Progenitor cell of endocrine pancreas (in vitro differentiated cells): ENCODE measurements at places on chromosomes 3 and 15.

- no peak for DNase-seq
These were observed 16.2 kb downstream of the SPSB4 start for GRCh38 chr3:141067206-141067974.

GRCh38 chr15:97747342-97747741, 213.2 kb upstream of the ARRDC4 start:
- no peak for DNase-seq

DNA sequence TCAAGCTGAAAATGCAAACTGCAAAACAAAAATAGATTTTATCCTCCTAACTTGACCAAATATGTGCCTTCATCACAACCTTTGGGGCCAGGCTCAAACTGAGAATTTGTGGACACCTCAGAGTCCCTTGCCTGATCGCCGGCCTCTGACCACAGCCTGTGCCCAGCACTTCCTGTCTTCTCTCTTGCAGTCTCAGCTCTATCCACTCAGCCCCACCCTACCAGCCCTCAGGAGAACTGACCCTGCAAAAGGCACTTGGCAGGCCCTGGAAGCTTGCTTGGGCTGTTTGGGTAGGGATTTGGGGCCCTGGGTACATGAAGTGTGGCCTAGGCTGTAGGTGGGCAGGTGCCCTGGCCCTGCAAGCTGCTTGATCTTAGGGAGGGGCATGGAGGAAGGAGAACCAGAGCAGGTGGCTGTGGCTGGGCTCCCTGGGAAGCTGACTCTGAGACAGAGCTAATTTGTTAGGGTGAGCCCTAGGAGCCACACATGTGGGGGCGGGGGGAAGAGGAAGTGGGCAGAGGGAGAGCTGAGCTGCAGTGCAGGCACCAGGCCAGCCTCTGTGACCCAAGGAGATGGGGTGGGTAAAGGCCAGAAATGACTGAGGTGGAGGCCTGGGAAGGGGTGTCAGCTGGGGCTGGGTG, 8.6 kb downstream of the CLEC3B start:
- no peak for DNase-seq

DNA sequence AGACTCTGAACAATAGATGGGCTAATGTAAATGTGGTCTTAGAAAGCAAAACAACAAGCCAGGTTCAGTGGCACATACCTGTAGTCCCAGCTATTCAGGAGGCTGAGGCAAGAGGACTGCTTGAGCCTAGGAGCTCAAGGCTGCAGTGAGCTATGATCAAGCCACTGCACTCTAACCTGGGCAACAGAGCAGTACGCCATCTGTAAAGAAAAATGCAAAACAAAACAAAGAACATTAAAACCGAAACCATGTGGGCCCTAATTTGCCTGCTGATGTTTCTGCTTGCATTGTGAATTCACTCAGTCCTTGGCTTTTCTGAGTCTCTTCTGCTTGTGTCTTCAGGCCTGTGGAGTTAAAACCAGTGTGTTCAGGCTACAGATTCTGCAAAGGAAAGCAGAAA, 56.7 kb downstream of the CCNL1 start:
- DNase-seq = no peak

- DNase-seq = no peak
These were observed 57.2 kb downstream of the SEC22A start for GRCh38 chr3:123258811-123259420.

- DNase-seq = no peak
These were observed 371.5 kb upstream of the GOLIM4 start for GRCh38 chr3:168467115-168467714.

DNA sequence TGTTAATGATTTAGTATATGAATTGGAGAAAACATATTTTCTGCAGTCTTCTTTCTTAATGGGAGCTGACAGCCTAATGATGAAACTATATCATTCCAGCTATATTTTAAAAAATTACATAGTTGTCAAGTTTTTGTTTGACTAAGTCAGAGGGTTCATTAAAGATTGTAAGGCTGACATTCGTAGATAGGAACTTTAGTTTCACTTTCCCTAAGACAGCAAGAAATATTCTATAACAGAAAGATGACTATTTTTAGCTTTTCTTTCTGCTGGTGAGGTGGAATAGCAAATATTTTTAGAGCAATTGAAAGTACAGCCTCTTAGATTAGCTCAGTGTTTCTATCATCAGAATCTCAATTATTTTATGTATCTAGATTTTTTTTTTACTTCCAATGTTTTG, 60.2 kb downstream of the PIAS1 start:
- no peak for DNase-seq

DNA sequence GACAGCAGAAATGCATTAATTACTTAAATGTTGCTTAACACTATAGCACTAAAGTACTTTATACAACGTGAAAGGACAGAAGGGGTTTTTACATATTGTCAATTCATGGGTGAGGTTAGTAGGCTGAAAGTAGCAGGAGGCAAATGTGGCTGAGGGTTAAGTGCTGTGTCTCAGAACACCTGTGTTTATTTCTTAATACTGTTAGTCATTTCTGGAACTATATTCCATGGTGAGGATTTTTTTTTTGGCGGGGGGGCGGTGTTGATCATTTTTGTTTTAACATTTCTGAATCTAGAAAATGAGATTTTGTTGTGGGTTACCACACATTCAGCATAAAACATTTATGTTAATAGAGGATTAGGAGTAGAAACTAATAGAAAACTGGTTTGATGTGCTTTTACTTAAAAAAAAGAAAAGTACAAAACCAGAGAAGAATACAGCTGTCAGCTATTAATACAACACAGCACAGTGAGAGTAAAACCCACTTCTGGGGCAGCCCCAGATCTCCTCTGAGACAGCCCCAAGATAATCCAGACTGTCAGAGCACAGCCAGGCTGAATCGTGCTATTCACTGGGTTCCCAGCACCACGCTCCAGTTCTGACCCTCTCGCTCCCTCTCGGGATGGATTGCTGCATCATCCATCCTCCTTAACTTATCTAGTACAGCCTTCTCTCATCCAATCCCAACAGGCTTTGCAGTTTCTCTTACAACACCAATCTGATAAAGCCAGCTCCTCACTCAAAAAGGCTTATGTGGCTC, 307.7 kb downstream of the TUSC7 start:
- no peak for DNase-seq

- DNase-seq = no peak
These were observed 74.3 kb downstream of the SIDT1 start for GRCh38 chr3:113606539-113607218.

DNA sequence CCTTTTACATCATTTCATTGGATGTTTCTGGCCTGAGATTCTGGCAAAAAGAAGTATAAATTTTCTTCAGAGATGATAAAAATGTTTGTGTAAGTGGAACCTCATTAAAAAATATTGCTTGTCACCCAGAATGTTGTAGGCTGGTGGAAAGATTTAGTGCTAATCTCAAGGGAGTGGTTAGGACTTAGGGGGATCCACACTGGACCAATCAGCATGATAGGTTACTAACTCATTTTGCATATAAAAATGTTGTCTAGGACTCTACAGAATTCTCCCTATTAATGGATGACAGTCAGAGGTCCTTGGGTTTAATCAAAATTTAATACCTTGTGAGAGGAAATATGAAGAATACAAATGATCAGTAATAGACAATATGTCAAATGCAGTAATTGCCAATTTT, 108.6 kb upstream of the TNIK start:
- DNase-seq = no peak

- no peak for DNase-seq
These were observed 48.3 kb downstream of the TOPAZ1 start for GRCh38 chr3:44289882-44290462.

DNA sequence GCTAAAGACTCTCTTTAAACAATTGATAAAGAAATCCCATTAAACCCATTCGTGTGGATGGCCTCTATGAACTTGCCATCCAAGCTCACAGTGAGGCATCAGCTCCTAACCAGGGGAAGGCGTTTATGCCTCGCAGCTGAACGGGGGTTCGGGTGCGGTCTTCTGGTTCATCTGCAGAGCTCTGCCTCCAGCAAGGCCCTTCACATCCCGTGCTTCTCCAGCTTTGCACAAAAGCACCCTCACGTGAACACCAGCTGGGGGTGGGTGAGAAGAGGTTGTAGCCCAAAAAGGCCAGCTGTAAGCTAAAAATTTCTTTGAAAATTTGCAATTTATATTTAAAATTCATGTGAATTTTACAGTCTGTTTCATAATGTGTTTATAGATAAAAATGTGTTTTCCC, 39.5 kb upstream of the ZNF148 start:
- no peak for DNase-seq

DNA sequence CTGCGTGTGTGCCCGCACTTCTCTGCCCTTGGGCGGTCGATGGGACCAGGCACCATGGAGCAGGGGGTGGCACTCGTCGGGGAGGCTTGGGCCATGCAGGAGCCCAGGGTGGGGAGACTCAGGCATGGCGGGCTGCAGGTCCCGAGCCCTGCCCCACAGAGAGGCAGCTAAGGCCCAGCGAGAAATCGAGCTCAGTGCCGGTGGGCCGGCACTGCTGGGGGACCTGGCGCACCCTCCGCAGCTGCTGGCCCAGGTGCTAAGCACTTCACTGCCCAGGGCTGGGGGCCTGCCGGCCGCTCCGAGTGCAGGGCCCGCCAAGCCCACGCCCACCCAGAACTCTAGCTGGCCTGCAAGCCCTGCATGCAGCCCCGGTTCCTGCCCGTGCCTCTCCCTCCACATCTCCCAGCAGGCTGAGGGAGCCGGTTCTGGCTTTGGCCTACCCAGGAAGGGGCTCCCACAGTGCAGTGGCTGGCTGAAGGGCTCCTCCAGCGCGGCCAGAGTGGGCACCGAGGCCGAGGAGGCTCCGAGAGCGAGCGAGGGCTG, 553 bp upstream of the RTP4 start:
- no peak for DNase-seq

DNA sequence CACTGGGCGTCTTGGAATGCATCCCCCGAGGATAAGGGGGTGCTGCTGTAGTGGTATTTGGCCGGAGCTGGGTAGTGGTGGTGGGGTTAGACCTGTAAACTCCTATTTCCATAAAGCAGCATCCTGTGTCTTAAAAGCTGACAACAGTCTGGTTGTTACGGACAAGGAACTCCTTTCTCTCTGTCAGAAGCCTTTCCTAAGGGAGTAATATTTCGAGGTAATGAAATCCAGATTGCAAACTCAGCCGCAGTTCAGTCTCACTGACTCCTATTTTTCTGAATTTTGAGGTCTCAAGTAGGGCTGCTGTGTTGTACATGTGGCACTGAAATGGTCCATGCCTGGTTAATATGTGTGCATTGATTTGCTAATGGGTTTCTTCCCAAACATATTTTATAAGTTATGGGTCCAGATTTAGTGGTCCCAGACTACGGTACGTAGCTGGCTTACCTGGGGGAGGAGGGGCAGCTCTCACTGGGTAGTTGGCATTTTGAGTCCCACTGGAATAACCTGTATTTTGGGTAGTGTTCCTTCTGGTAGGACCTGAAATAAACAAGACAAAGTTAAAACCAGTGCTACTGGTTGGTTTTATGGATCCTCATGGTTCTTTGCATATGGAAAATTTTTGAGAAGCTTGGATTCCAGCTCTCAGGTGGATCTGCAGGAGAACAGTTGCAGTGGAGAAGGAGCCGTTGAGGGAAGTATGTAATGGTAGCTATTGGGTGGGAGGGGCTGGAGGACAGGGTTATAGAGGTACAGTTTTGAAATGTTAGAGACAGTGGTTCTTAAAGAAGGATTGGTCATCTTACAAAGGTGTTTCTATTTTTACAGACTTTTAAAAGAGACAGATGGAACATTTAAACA, 48.6 kb upstream of the LDHAL6B start:
- DNase-seq = no peak

GRCh38 chr3:54982807-54983206, 54.9 kb upstream of the LRTM1 start:
- no peak for DNase-seq

DNA sequence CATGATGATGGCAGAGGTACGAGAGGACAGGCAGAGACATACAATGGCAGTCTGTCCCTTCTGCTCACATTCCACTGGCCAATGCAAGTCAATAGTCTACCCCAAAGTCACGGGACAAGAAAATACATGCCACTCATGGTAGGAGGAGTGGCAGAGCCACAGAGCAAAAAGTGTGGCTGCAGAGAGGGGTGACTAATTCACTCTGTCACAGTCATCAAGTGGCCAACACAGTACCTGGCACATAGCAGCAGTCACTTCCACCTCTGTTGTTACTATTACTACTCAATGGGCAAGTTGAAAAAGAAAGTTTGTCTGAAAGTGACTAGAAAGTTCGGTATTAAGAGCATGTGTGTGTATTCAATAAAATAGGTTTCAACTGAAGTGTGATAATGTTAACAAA, 91.4 kb downstream of the SMAD3 start:
- no peak for DNase-seq

GRCh38 chr3:78838362-78838761, 929.4 kb downstream of the ROBO1 start:
- DNase-seq = no peak

DNA sequence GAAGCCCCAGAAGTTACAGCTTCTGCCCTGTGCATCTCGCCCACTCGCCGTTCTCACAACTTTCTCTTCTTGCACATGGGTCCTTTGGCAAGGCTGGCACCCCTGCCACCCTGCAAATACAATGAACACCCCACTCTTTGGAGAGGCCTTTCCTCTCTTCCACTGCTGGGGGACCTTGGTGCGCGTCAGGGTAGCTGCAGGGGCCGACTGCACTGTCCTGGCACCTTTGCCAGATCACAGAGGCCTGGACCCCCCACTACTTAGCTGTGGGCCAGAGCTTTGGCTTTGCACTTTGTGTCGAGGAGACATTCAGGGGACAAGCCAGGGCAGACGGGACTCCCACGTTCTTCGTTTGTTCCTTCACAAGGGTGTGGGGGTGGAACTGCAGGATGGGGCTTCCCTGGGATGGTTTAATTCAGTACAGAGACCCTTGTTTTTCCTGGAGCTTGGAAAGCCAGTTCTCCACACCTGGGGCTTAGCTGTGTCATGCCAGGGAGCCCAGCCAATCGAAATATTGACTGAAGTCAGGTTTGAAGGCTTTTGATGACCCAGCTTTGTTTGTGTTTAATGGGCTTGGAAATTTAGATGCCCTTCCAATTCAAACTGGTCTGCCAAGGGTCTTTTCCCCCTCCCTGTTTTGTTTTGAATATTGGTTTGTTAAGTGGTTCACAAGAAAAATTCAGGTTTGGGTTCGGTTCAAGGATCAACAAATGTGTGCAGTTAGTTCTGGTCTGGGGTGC, 256.1 kb upstream of the TLE3 start:
- no peak for DNase-seq

DNA sequence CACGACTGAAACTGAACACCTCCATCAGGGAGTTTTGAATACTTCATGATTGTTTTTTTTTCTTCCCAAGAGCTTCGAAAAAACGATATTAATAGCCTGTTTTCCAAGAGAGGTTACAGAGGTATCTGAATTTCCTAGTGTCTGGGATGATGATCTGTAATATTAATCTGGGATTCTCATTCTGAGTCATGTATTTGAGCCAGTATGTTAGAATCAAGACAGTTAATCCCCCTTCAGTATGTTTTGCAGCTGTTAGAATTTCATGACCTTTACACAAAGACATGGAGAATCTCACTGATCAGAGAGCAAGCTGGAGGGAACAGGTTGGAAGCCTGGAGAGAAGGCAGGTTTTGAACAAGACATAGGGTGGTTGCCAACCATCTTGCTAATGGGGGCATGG, 234.5 kb upstream of the GAP43 start:
- no peak for DNase-seq

DNA sequence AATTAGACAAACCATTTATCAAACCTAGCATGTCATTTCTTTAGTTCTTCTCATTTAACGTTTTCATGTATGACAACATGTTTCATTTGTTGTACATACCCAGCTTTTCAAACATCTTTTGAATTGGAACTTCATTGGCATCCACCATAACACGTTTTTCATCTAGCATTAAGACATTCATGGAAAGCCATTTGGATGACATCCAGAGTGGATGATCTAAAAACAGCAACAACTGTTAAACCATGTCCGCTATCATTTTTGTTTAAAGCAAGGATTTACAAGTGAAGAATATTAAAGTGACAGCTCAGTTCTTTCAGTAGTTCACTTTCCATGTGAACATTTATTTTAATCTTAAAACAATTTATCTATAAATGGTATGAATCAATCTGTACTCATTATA, 14.5 kb downstream of the GATM start:
- no peak for DNase-seq
